ENCODE measurements at places on chromosomes 7 and 10.

GRCh38 chr10:95266674-95267095 is 24.1 kb downstream of the PDLIM1 start:
- no peak for DNase-seq

GRCh38 chr7:148422030-148422429 is 168.5 kb upstream of the C7orf33 start:
- DNase-seq, result no peak

GRCh38 chr7:137086896-137087295 is 218.4 kb downstream of the CHRM2 start:
- DNase-seq, result no peak

GRCh38 chr7:42074076-42074475 is 162.9 kb downstream of the GLI3 start:
- no peak for DNase-seq

DNA sequence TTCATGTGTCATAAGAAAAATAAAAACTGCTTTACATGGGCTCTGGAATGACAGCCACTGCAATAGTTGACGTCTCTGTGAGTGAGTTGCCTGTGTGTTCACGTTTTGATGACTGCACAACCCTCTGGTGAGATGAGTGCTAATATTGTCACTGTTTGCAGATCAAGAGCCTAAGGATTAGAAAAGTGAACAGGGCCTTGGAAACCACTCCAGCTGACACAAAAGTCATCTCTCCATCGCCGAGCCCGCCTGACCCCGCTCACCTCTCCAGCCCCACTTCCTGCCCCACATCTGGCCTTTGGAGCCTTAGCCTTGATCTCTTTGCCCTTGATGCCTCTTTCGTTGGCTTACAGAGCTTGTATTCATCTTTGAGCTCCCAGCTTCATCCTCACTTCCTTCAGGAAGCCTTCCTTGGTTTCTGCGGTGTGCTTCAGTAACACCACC is 351.7 kb downstream of the TCERG1L start:
- no peak for DNase-seq
